AG10803 (cell line): ENCODE measurements at places on chromosomes 1 and 21.

DNA sequence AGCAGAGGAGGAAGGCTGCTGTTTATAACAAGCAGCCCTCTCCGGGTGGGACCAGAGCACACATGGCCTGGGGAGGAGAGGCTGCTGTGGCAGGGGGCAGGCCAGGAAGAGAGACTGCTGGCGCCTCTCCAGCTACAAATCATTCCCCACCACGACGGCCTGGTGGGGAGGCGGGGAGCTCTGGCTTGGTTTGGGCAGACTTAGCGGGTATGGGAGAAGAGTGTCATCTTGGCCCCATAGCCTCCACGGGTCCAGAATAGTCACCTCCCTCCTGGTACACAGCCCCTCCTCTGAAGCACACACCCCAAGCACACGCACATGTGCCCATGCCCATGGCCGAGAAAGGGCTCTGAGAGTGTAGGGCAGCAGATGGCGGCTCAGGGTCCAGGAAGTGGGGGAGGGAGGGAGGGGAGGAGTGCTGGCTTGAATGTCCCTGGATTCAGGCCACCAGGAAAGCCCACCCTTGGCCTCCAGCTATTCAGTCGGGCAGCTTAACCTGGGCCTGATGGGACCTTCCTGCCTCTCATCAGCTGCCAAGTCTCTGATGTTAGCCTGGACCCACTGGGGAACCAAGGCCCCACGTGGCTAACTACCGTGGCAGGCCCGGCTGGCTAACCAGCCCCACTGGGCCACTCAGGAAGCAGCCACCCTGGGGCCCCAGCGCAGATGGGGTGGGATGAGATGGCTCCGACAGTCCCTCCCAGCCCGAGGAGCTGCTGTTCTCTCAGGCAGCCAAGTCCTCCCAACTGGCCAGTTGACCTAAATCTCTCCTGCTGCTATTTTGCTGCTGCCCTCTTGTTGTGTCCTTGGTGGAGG lies 10.9 kb downstream of the LRP8 start:
- no peak for DNase-seq

GRCh38 chr1:22540337-22540736 lies 23.0 kb upstream of the EPHA8 start:
- DNase-seq: no peak

DNA sequence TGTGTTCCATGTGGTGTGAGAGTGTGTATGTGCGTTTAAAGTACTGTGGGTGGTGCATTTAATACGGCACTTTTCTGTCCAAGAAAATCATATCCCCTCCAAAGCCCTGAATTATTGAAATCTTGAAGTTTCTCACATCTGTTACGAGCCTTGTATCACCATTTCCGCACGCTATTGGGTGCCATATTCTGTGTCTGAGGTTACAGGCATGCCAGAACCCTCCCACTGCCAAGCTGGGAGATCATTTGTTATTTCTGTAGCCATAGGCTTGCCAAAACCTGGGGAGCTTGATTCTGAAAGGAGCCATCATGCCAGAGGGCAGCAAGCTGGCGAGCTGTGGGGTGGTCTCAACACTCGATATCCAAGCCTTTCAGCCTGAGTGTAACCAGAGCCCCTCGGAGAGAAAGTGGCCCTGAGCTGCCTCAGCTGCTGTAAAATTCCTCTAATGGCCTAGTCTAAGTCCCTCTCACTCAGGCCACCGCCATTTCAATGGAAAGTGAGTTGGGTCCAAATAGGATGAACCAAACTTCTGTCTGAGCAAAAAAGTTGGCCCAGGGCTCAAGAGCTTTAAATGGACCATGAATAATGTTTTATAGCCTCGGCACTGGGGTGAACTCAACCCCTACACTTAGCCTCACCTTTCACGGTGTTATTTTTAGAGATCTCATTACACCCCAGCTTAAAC lies 298.4 kb upstream of the DUSP10 start:
- no peak for DNase-seq

DNA sequence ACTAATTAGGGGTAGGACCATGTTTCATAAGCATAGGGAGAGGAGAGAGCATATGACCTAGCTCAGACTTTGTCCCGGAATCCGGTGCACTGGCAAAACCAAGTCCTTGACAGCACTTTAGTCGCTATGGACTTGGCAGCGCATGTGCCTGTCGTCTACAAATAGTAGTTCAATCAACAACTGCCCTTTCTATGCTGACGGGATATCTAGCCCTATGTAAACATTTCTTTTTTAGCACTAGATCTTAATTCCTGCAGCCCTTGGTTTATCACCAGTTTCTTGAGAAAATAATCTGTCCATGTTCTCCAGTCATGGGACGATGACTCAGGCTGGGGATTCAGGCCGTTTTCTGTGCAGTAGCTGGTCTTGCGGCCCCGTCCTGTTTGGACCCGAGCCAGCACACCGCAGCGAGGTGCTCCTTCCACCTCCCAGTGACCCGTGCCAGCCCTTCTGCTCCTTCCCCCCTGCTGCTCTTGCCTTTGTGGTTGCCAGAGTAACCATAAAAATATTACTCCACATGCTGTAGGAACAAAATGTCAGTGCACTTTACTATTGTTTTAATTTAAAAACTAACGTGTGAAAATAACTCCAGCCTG lies 8.6 kb upstream of the MT1HL1 start:
- DNase-seq: no peak

DNA sequence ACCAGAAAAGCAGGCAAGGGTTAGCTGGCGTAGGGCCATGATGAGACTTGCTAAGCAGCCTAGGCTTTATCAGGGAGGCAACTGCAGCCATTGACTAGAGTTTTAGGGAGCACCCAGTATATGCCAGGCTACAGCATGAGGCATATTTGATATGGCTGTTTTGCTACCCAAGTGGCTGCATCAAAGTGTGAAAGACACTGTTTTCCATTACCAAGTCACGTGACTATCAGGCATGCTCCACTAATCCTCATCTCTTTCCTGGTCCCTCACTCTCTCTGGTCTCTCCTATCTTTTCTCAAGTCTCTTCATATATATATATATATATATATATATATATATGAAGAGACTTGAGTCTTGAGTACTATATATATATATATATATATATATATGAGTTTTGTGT lies 206.7 kb upstream of the POU3F1 start:
- DNase-seq: no peak

DNA sequence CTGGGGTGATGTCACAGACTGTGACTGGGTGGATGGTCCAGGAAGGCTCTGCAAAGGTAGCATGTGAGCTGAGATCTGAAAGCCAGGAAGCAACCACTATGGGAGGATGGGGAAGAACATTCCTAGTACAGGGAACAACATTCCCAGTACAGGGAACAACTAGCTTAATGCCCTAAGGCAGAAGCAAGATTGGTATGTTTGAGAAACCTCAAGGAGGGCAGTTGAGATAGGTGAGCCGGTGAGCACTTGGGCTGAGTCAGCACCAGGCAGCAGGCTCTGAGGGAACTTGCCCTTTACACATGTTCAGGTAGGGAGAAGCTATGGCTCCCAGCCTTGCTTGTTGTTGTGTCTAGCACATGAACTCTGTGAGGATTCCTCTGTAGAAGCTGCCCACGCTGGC lies 24.2 kb upstream of the CACNA1E start:
- no peak for DNase-seq
